Stimulated activated CD4-positive, alpha-beta T cell treated with anti-CD3 and anti-CD28 coated beads, TNF-alpha, amount 100 ng/mL, for 1 hour (primary cell): ENCODE measurements at places on chromosomes 3 and 15.

DNA sequence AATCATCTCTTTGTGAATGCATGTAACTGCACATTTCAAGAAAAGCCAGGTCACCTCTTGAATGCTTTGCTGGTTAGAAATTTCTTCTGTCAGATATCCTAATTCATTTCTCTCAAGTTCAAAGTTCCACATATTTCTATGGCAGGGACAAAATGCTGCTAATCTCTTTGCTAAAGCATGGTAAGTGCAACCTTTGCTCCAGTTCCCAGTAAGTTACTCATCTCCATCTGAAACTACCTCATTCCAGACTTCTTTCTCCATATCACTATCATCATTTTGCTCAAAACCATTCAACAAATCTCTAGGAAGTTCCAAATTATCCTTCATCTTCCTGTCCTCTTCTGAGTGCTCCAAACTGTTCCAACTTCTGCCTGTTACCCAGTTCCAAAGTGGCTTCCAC is 230.6 kb downstream of the ZMAT3 start:
- DNase-seq: no peak

GRCh38 chr3:123805504-123805903 is 78.6 kb downstream of the MYLK start:
- DNase-seq: no peak

- no peak for DNase-seq
These were observed 11.2 kb downstream of the ISLR2 start for GRCh38 chr15:74141591-74141990.

- DNase-seq: no peak
These were observed 105.0 kb upstream of the P2RY1 start for GRCh38 chr3:152729906-152730305.

DNA sequence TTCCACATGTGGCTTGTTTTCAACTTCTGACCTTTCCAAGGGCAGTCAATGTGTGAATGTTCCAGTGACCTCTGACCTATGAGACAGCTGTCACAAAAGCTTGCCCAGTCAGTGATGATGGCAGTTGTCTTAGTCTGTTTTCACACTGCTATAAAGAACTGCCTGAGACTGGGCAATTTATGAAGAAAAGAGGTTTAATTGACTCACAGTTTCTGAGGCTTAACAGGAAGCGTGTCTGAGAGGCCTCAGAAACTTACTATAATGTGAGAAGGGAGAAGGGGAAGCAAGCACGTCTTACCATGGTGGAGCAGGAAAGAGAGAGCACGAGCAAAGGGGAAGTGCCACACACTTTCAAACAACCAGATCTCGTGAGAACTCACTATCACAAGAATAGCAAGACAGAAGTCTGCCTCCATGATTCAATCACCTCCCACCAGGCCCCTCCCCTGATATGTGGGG is 95.6 kb downstream of the ECT2 start:
- no peak for DNase-seq

DNA sequence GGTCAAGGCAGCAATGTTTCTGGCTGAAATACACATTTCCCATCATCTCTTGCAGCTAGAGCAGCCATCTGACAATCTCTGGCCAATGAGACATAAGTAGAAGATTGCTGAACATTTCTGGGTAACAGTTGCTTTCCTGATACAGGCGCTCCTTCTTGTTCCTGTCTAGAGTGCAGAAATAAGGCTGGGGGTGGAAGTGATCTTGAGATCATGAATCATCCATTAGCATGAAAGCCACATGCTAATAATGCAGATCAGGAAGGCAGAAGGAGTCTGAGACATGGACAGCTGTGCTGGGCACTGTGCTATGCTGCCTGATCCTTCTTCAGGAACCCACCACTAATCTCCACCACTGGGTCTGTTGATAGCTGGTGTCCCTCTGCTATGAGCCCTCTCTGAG is 14.8 kb upstream of the TMEM108 start:
- DNase-seq: no peak

DNA sequence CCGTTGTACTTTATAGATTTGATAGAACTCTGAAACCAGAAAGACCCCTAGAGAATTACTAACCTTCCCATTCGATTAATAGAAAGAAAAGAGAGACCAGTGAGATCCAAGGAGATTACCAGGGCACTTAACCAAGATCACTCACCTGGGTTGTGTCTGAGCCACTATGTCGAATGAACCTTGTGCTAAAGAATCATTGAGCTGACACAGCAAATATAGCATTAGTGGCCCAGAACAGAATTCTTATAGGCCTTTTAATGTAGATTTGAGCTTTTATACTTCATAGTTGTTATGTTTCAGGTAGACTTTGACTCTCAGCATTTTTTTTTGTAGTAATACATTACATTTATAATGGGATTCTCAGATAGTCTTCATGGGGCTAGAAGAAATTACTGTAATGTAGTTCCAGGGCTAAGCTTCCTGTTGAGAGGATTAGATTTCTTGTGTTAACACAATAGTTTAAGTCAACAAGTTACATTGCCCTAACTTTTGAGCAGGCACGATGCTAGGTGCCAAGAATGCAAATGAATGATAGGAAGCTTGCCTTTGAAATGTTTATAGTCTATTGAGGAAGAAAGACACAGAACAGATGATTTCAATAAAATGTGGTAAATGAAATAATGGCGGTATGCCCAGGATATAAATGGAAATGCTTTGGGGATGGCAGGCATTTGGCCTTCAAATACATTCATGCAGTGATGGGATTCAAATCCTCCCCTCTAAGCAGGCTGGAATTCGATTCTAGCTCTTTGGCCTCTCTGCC is 24.4 kb upstream of the ABHD10 start:
- DNase-seq: no peak

- DNase-seq: no peak
These were observed 377.3 kb downstream of the LPP start for GRCh38 chr3:188531210-188531609.

- no peak for DNase-seq
These were observed 7.6 kb downstream of the TEX264 start for GRCh38 chr3:51678641-51679040.

DNA sequence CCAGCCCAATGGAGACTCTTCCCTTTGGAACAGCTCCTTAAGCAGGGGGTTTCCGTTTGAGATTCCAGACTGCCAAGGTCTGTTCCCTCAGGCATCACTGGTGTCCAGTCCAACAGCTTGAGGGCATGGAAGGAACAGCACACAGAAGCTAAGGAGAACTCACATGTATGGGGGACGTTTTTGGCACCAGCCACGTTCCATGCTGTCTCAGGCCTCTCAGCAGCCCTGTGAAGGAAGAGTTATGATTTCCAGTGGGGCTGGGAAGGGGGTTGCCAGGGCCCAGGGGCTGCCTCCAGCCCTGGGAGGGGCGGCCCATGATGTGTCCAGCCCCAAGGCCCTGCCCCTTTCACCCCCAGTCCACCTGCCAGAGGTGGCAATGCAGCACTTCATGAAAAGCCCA is 7.5 kb upstream of the RHO start:
- DNase-seq: no peak

DNA sequence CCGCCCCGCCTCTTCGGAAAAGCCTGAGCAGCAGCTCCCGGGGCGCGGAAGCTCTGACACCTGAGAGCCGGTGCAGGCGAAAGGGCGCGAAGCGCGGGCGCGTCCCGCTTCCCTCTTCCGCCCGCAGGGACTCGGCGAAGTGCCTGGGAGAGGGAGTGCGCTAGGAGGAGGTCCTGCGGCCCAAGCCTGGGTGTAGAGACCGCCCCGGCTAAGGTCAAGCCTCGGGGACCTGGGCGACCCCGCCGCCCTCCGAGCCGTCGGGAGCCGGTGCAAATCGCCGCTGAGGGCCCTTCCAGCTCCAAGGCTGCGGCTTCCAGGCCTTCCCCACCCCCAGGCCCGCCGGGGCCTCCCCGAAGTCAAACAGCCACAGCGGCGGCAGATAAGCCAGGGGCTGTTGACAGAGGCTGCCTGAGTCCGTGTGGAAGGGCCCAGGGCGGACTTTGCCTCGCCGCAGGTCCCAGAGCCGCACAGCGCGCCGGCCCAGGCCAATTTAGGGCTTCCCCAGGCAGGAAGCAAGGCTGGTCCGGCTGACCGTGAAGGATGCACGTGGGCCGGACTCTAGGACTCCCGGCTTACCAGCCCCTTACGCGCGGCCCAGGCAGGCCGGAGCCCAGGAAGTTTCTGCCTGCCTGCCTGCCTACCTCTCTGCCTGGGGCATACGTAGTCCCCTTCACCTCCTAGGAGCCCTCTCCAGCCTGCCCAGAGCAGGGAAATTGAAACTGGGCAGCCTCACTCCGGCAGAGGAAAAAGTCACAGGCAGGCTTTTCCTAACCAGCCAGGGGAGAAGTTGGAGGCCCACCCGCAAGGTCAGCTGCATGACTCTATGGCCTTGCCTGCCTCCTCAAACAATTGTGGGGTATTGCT is 2.3 kb downstream of the ITPKA start:
- no peak for DNase-seq

- DNase-seq: peak; percentile 65
These were observed at the start of gene SPINT1 for GRCh38 chr15:40843885-40844695. Gene SPINT1, plus strand, starts transcription at chr15:40844048. Its CDS starts 507 bp downstream, at chr15:40844555.

DNA sequence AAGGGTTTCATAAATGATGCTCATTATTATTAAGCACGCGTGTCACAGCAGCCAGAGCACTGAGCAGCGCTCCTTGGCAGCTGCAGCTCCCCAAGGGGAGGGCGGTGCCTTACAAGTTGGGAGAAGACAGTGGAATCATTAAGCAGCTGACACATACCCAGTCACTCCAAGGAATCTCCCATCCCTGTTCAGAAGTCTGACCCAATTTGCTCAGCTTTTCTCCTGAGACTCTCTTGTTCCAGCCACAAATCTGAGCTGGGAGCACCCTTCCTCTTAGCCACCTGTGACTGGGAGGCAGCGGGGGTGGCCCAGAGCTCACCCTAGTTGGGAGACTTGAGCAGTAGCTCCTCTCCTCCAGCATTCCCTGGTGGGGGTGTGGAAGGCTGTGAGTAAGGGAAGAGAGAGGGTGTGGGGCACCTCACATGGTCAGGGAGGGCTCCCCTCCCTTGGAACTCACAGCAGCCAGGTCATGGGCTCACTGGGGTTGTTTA is 64.3 kb downstream of the DUT start:
- DNase-seq: no peak

DNA sequence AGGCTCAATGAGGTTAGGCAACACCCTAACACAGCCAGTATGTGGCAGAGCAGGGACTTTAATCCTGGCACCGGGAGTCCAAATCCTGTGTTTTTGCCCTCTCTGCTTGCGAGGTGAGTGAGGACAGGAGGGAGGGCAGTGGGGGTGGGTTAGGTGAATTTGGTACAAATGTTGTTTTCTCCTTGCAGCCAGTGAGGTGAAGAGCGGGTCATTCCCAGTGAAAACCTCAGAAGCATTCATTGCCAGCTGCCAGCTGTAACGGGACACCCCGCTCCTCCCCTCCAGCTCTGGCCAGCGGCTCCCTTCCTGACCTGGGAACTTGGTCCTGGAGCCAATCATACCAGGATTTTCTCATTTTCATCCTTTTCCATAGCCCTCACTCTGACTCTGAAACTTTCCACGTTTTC is 45.7 kb upstream of the RAB6B start:
- DNase-seq: no peak

DNA sequence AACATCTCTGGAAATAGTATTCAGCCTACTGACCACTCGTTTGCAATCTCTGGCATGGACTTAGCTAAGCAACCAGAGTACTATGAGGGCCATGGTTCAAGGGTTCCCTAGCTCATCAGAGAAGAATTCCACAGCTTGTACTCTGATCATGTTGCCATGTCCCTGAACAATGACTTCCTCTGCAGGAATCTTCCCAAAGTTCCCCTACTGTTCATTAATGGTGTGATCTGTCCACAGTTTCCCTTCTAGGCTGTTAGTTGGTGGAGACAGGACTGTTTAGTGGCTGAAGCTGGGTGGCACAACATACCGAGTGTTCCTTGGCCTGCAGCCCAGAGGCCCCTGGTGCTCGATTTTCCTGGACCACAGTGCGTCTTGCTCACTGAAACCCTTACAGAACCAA is 44.4 kb upstream of the GALNT15 start:
- DNase-seq: no peak

DNA sequence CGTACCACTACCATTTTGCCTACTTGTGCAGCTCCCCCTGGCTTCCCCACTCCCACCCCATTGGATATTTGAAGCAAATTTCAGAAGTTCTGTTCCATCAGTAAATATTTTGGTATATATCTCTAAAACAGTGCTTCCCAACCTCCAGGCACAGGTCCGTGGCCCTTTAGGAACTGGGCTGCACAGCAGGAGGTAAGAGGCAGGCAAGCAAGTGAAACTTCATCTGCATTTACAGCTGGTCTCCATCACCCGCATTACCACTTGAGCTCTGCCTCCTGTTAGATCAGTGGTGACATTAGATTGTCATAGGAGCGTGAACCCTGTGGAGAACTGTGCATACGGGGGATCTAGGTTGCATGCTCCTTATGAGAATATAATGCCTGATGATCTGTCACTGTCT is 97.2 kb upstream of the LRRFIP2 start:
- DNase-seq: no peak

GRCh38 chr3:4633078-4634004 is 140.2 kb downstream of the ITPR1 start:
- DNase-seq: no peak

- DNase-seq: no peak
These were observed 361.7 kb downstream of the FEZF2 start for GRCh38 chr3:62011666-62012065.

GRCh38 chr3:196640297-196641018 is 964 bp downstream of the NRROS start:
- DNase-seq: no peak

- peak; percentile 75 for DNase-seq
These were observed 18.8 kb upstream of the IQSEC1 start for GRCh38 chr3:13091898-13092611.

GRCh38 chr3:15805756-15806266 is 8.0 kb upstream of the ANKRD28 start:
- DNase-seq: no peak

GRCh38 chr3:177362626-177363025 is 165.3 kb upstream of the TBL1XR1 start:
- no peak for DNase-seq

DNA sequence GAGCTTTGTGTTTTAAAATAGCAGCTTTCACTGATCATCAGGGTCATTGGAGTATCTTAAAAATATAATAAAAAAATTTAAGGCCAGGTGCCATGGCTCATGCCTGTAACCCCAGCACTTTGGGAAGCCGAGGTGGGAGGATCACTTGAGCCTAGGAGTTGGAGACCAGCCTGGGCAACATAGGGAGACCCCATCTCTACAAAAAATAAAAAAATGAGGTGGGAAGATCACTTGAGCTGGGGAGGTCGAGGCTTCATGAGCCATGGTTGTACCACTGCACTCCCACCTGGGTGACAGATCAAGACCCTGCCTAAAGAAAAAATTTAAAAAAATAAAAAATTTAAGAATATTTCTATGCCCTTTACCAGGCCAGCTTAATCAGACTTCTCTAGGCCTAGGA is 1.5 kb downstream of the HMCES start:
- DNase-seq: no peak

DNA sequence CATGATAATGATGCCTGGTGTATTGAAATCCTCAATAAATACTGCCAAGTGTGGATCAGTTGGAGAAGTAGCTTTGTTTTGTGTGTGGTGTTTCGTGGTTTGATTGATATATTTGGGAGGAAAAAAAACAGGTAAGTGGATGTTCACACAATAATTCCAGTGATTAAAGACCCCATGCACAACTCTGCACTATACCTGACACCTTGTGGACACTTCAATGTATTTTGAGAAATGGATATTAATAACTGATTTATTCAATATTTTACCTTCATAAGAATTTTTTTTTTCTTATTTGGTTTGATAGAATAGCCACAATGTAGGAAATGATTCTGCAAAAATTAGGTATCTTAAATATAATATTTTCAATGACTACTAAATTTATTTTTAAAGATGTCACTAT is 62.4 kb upstream of the PYDC2 start:
- DNase-seq: no peak

- DNase-seq: no peak
These were observed 6.2 kb downstream of the TSPAN3 start for GRCh38 chr15:77064539-77065308.

GRCh38 chr15:80418892-80419537 is 14.8 kb downstream of the ARNT2 start:
- DNase-seq: no peak
